ENCODE measurements at places on chromosomes 3 and 15.
A peak's percentile ranks its signal among the peaks of the same experiment; 100 is the strongest.

DNA sequence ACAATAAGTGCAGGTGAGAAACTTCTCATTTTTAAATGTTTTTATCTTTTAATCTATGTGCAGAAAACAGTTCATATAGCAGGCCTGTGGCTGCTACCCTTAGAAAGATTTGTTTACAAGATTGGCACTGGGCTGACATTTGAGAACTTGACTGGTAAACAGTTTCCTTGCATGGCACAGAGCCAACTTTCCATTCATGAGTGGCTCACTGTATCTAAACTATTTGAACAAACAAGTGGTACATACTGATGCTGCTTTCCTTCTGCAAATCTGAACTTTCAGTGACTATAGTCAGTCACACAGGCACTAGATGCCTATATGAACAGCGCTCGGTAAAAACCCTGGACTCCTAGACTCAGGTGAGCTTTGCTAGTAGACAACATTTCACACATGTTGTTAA lies 6.3 kb upstream of the GTPBP8 start:
- no peaks in the 10 kb centered on the region for H3K27me3 ChIP-seq
- H3K27ac ChIP-seq, result no peak overlapping the region
- DNase-seq, result no peak
- no peaks in the 10 kb centered on the region for H3K36me3 ChIP-seq
- H3K4me1 ChIP-seq, result no peaks in the 10 kb centered on the region
- no peak overlapping the region for H3K4me3 ChIP-seq

GRCh38 chr3:52606373-52607085 lies 70.1 kb downstream of the UQCC5 start:
- peaks cover 17% of the 10 kb centered on the region for H3K36me3 ChIP-seq
- no peaks in the 10 kb centered on the region for H3K27me3 ChIP-seq

GRCh38 chr3:186121968-186122367 lies 13.1 kb upstream of the ETV5 start:
- no peaks in the 10 kb centered on the region for H3K27me3 ChIP-seq
- no peak overlapping the region for H3K4me3 ChIP-seq
- H3K36me3 ChIP-seq, result no peaks in the 10 kb centered on the region
- no peak overlapping the region for H3K27ac ChIP-seq

- H3K4me3 ChIP-seq, result no peak overlapping the region
- no peaks in the 10 kb centered on the region for H3K4me1 ChIP-seq
- no peaks in the 10 kb centered on the region for H3K36me3 ChIP-seq
- H3K27me3 ChIP-seq, result peaks cover 4% of the 10 kb centered on the region
- no peak for DNase-seq
These were observed 133.7 kb downstream of the AGBL1 start for GRCh38 chr15:86213420-86213819.

GRCh38 chr15:89998923-89999675 lies 2.0 kb upstream of the ZNF710 start:
- H3K27me3 ChIP-seq, result no peaks in the 10 kb centered on the region
- peaks cover 52% of the 10 kb centered on the region for H3K4me1 ChIP-seq
- peak overlapping the region; percentile 64 for H3K4me3 ChIP-seq

- no peaks in the 10 kb centered on the region for H3K27me3 ChIP-seq
- no peaks in the 10 kb centered on the region for H3K36me3 ChIP-seq
- no peak overlapping the region for H3K27ac ChIP-seq
These were observed 48.1 kb downstream of the RAP2B start for GRCh38 chr3:153210146-153210545.

- H3K4me1 ChIP-seq, result peaks cover 40% of the 10 kb centered on the region
- peaks cover 92% of the 10 kb centered on the region for H3K36me3 ChIP-seq
- peak overlapping the region; percentile 100 for H3K27ac ChIP-seq
- no peak overlapping the region for H3K4me3 ChIP-seq
These were observed 9.9 kb downstream of the AMOTL2 start for GRCh38 chr3:134364061-134364935.

DNA sequence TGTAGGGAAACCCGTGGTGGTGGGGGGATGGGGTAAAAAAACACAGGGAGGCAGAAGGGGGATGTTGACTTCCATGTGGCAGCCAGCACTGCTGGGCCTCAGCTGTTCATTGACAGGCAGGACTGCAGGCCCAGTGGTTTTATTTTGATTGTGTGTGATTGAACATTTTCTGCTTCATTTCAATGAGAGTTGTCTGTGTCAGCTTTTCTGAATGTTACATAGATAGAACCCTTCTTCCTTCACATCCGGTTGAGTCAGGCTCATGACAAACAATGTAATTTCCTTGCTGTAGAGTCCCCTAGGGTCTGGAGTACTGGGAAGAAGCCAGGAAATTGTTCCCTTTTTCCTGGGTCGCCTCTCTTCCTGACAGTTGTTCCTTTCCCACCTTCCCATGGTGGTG lies 8.2 kb upstream of the RPP25 start:
- no peaks in the 10 kb centered on the region for H3K27me3 ChIP-seq
- peaks cover 3% of the 10 kb centered on the region for H3K4me1 ChIP-seq
- H3K36me3 ChIP-seq, result no peaks in the 10 kb centered on the region
- H3K4me3 ChIP-seq, result no peak overlapping the region
- H3K27ac ChIP-seq, result no peak overlapping the region

DNA sequence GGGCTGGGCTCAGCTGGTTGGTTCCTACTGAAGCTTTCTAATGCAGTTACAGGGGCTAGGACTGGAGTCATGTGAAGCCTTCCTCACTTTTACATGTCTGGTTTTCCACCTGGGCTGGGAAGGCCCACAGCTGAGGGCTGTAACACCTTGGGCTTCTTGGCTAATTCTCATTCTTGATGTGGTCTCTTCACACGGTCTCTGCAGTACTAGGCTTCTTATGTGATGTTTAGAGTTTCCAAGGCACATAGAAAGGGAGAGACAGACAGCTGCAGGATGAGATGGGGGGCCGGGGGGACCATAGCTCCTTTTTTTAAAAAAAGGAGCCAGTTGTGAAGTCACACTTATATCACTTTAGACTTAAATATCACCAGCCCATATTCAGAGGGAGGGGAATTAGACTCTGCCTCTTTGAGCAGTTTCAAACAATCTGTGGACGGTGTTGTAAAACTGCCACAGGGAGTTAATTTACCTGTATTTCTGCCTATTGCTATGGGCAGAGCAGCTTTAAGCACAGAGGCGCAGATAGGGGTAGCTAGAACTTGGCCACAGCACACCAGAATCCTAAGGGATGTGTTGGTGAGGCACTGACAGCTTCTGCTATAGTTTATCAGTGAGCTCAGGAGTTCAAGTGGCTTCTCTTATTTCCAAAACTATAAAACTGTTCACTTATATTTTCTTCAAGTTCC lies 46.7 kb downstream of the NKIRAS1 start:
- DNase-seq, result no peak
- H3K36me3 ChIP-seq, result no peaks in the 10 kb centered on the region
- H3K4me3 ChIP-seq, result no peak overlapping the region
- no peaks in the 10 kb centered on the region for H3K27me3 ChIP-seq

- no peak for DNase-seq
- H3K27ac ChIP-seq, result no peak overlapping the region
- H3K36me3 ChIP-seq, result no peaks in the 10 kb centered on the region
These were observed 47.5 kb upstream of the SEMA4B start for GRCh38 chr15:90153658-90154057.

GRCh38 chr3:24853685-24854490 lies 359.2 kb upstream of the THRB start:
- no peak overlapping the region for H3K4me3 ChIP-seq
- no peak overlapping the region for H3K27ac ChIP-seq
- DNase-seq, result no peak
- H3K27me3 ChIP-seq, result no peaks in the 10 kb centered on the region

DNA sequence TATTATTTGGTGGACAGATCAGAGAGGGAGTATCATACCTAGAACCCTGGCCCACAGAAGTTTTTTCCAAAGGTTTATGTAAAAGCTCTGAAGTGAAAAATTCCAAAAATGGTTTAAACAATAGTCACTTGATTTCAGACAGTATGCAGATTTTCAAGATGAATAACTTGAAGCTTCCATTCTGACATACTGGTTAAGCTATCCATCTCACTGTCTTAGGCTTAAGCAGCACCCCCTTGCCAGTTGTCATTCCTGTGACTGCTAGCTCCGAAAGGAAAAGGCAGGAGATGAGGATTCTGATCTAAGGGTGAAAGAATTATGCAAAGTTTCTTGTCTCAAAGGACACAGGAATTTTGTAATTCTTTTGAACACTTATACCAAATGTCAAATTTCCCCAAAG lies 337.5 kb upstream of the THBS1 start:
- H3K4me1 ChIP-seq, result no peaks in the 10 kb centered on the region
- no peak overlapping the region for H3K27ac ChIP-seq
- no peak overlapping the region for H3K4me3 ChIP-seq
- no peaks in the 10 kb centered on the region for H3K27me3 ChIP-seq

- H3K27me3 ChIP-seq, result no peaks in the 10 kb centered on the region
- no peaks in the 10 kb centered on the region for H3K36me3 ChIP-seq
- peak overlapping the region; percentile 85 for H3K27ac ChIP-seq
- no peak for DNase-seq
- H3K4me3 ChIP-seq, result peak overlapping the region; percentile 61
- H3K4me1 ChIP-seq, result peaks cover 74% of the 10 kb centered on the region
These were observed 792 bp downstream of the ATP13A3 start for GRCh38 chr3:194485881-194486539.

- H3K36me3 ChIP-seq, result no peaks in the 10 kb centered on the region
- no peak overlapping the region for H3K4me3 ChIP-seq
- no peak for DNase-seq
- no peaks in the 10 kb centered on the region for H3K4me1 ChIP-seq
These were observed 46.5 kb downstream of the SYNPR start for GRCh38 chr3:63324621-63325020.

GRCh38 chr3:194587438-194587931 lies 45.7 kb downstream of the TMEM44 start:
- no peaks in the 10 kb centered on the region for H3K36me3 ChIP-seq
- H3K27ac ChIP-seq, result no peak overlapping the region
- peaks cover 26% of the 10 kb centered on the region for H3K4me1 ChIP-seq
- no peaks in the 10 kb centered on the region for H3K27me3 ChIP-seq
- DNase-seq, result no peak
- H3K4me3 ChIP-seq, result no peak overlapping the region

GRCh38 chr3:165895919-165896318 lies 58.7 kb upstream of the BCHE start:
- no peaks in the 10 kb centered on the region for H3K36me3 ChIP-seq
- no peak for DNase-seq
- H3K27me3 ChIP-seq, result no peaks in the 10 kb centered on the region
- no peak overlapping the region for H3K27ac ChIP-seq

DNA sequence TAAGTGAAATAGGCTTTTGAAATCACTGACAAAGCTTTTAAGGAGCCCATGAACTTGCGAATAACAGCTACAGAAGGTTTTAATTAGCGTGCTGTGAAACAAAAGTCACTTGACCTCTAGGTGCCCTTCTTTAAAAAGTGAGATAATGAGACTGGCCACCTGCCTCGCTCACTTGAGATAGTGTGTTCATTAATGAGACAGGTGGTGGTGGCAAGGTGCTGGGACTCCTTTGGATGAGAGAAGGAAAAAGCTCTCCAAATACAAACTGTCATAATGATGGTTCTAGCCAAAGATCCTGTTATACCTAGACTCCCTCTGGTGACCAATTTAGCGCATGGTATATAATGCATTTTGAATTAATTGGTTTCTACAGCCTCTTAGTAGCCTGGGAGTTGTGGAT lies 22.7 kb upstream of the IREB2 start:
- no peak overlapping the region for H3K4me3 ChIP-seq
- H3K27me3 ChIP-seq, result no peaks in the 10 kb centered on the region
- H3K4me1 ChIP-seq, result no peaks in the 10 kb centered on the region
- no peaks in the 10 kb centered on the region for H3K36me3 ChIP-seq
- H3K27ac ChIP-seq, result no peak overlapping the region

GRCh38 chr15:40065166-40065565 lies 26.2 kb upstream of the SRP14 start:
- H3K27me3 ChIP-seq, result no peaks in the 10 kb centered on the region
- no peak overlapping the region for H3K27ac ChIP-seq
- DNase-seq, result no peak
- H3K4me1 ChIP-seq, result peaks cover 23% of the 10 kb centered on the region

- no peaks in the 10 kb centered on the region for H3K36me3 ChIP-seq
- H3K27me3 ChIP-seq, result peaks cover 100% of the 10 kb centered on the region
- H3K4me1 ChIP-seq, result no peaks in the 10 kb centered on the region
- H3K4me3 ChIP-seq, result no peak overlapping the region
- DNase-seq, result no peak
These were observed 7.9 kb upstream of the SOX2 start for GRCh38 chr3:181703601-181704420.

GRCh38 chr15:96501362-96501761 lies 170.9 kb downstream of the NR2F2 start:
- no peak overlapping the region for H3K4me3 ChIP-seq
- H3K36me3 ChIP-seq, result no peaks in the 10 kb centered on the region
- no peak overlapping the region for H3K27ac ChIP-seq
- no peak for DNase-seq
- no peaks in the 10 kb centered on the region for H3K27me3 ChIP-seq

- H3K4me1 ChIP-seq, result no peaks in the 10 kb centered on the region
- DNase-seq, result no peak
- no peak overlapping the region for H3K27ac ChIP-seq
- H3K4me3 ChIP-seq, result no peak overlapping the region
These were observed 322.8 kb downstream of the ZNF621 start for GRCh38 chr3:40847551-40847992.

DNA sequence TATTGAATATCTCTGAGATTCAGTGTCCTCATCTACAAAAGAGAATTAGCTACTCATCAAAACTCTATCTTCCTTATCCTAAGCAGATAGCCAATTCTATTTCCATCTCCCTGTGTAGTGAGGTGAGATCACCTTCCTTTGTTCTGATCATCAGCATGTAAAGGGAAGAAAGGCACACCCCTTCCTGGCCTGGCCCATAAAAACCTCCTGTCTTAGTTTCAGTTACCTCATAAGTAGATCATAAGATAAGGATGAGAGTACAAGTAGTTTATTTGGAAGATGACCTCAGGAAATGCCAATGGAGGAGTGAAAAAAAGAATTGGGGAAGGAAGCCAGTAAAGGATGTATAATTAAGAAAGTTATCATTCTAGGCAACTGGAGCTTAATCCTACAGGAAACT lies 114.5 kb upstream of the GADL1 start:
- H3K36me3 ChIP-seq, result no peaks in the 10 kb centered on the region
- H3K27ac ChIP-seq, result no peak overlapping the region
- no peaks in the 10 kb centered on the region for H3K4me1 ChIP-seq
- H3K27me3 ChIP-seq, result no peaks in the 10 kb centered on the region

GRCh38 chr3:156218353-156218744 lies 98.0 kb downstream of the KCNAB1 start:
- H3K27me3 ChIP-seq, result no peaks in the 10 kb centered on the region
- H3K27ac ChIP-seq, result no peak overlapping the region
- no peak overlapping the region for H3K4me3 ChIP-seq
- no peaks in the 10 kb centered on the region for H3K36me3 ChIP-seq
- no peaks in the 10 kb centered on the region for H3K4me1 ChIP-seq
- DNase-seq, result no peak

- H3K27me3 ChIP-seq, result no peaks in the 10 kb centered on the region
- H3K27ac ChIP-seq, result peak overlapping the region; percentile 47
- H3K36me3 ChIP-seq, result no peaks in the 10 kb centered on the region
- no peak overlapping the region for H3K4me3 ChIP-seq
- DNase-seq, result no peak
- H3K4me1 ChIP-seq, result peaks cover 24% of the 10 kb centered on the region
These were observed 14.7 kb upstream of the CSTA start for GRCh38 chr3:122310361-122310760.

GRCh38 chr3:72533591-72534473 lies 314.4 kb downstream of the SHQ1 start:
- no peak overlapping the region for H3K27ac ChIP-seq
- H3K27me3 ChIP-seq, result no peaks in the 10 kb centered on the region
- H3K4me1 ChIP-seq, result no peaks in the 10 kb centered on the region
- no peak for DNase-seq
- no peak overlapping the region for H3K4me3 ChIP-seq
- no peaks in the 10 kb centered on the region for H3K36me3 ChIP-seq

- DNase-seq, result no peak
- H3K4me1 ChIP-seq, result no peaks in the 10 kb centered on the region
- H3K4me3 ChIP-seq, result no peak overlapping the region
- H3K27me3 ChIP-seq, result no peaks in the 10 kb centered on the region
- H3K27ac ChIP-seq, result no peak overlapping the region
- H3K36me3 ChIP-seq, result no peaks in the 10 kb centered on the region
These were observed 5.8 kb downstream of the ANO10 start for GRCh38 chr3:43616034-43616433.

All from esophagus squamous epithelium (tissue), 5 donors.